ENCODE measurements at places on chromosomes 6 and 20.
A peak's percentile ranks its signal among the peaks of the same experiment; 100 is the strongest.

- no peak for DNase-seq
Measured at GRCh38 chr6:20055916-20056315, 156.4 kb downstream of the MBOAT1 start.

- DNase-seq = no peak
Measured at GRCh38 chr20:21190869-21191268, 65.0 kb downstream of the KIZ start.

DNA sequence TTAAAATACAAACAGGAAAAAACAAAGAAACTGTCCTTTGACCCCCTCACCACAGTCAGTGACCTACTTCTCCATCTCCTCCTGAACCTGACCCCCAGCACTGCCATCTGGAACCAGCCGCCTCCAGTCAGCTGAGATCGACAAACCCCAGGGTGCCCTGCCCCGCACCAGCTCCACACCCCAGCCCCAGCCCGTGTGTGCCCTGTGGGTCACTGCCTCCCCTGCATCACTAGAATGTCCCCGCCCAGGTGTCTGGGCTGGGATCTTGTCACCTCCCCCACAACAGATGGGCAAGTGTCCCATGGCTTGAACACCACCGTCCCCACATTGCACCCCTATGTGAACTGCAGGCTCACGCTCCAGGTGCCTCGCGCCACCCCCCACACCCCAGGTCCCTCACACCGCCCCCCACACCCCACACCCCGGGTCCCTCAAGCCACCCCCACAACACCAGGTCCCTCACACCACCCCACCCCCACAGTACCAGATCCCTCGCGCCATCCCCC, 13.3 kb downstream of the TAF4 start:
- DNase-seq = no peak

GRCh38 chr20:6426287-6426891, 303.6 kb upstream of the FERMT1 start:
- no peak for DNase-seq

GRCh38 chr6:132714160-132714559, 305 bp upstream of the VNN1 start:
- DNase-seq = no peak

- no peak for DNase-seq
Measured at GRCh38 chr20:4814696-4815252, 93.1 kb downstream of the PRND start.

DNA sequence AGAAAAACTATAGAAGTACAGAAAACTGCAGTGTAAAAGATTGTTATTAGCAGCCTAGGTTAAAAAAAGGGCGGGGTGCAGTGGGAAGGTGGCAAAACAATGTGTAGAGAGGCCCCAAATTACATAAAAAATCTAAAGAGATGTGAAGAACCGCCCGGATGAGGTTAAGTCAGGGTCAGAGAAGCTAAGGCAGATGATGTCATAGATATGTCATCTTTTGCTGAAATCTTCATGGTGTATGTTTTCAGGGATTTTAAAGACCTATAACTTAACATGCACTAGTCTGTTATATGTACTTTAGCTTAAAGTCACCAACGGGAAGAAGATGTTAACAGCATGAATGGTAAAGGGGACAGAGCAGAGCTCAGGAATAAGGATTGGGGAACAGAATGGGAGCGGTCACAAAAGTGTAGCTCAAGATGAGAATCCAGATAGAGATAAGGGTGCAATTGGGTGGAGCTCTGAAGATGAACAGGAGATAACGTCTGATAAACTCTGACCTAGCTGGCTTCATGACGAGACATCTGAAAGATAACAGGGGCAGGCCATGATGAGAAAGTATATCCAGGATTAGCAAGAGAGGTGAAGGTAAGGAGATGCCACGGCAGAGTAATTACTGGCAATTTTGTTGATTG, 83.4 kb downstream of the TFAP2A start:
- DNase-seq = no peak

GRCh38 chr20:46305973-46306360, 2.3 kb downstream of the CDH22 start:
- DNase-seq = no peak

- no peak for DNase-seq
Measured at GRCh38 chr6:137402143-137402680, 92.0 kb downstream of the OLIG3 start.

DNA sequence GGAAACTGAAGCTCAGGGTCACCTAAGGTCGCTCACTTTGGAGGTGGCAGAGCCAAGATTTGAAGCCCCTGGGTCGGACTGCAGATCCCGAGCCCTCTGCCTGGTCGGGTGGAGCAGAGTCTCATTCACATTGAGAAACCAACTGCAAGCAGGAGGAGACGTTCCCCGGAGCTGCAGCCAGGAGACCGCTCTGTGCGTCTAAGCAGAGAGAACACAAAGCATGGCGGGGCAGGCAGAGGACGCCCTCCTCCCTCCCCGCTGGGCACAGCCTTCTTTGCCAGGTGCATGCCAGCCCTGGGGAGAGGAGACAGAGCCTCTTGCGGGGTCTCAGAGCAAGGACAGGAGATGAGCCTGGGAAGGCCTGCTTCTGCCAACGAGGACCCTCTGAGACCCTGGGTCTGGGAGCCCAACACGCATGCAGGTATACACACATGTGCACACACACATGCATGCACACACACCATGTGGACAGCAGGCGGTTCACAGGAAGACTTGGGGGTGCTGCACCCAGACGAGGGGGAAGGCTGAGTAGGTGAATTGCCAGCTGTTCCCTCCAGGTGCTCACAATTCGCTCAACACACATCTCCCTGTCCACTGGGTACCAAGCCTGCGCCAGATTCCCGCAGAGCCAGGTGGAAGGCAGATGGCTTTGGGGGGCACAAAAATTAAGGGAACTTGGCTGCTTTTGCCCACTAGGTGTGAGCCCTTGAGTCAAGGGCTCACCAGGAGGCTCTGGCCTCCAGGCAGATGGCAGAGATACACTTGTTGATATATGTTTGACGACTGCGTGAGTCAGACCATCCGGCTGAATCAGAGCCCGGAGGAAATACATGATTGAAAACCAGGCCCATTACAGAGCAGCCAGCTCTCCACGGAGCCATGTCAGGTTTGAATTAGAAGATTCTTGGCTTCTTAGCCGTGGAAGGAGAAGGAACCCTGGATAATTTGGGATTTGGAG, 5.5 kb upstream of the NTSR1 start:
- peak; percentile 95 for DNase-seq

DNA sequence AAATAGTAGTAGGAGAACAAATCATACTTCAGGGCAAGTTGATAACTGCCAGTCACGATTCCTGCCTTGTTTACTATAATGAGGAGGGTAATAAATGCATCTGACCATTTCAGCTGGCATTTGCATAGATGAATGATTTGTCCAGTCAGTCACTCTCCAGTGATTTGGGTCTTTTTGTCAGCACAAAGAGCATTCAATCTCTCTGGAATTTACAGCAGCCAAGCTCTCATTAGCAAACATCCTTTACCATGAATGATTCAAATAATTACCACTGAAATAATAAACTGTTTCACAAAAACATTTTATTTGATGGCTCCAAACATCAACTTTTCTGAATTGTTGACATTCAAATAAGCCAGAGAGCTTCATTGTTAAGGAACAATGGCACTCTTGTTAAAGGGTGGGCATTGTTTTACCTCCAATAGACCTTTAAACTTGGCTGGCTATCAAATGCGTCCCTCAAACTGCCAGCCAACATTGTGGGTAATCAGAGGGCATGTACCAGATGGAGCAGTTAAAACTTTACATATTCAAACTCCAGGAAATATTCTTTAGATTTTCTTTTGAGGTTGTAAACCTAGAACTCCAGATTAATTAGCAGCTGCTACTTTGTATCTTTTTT, 30.0 kb upstream of the FBXL4 start:
- no peak for DNase-seq

GRCh38 chr6:151185148-151185547, 54.6 kb upstream of the AKAP12 start:
- no peak for DNase-seq

- peak; percentile 52 for DNase-seq
Measured at GRCh38 chr6:43723737-43724295, 36.2 kb upstream of the MRPS18A start.

GRCh38 chr6:24385536-24386269, 17.0 kb upstream of the MRS2 start:
- no peak for DNase-seq

GRCh38 chr6:81262656-81263055, 489.8 kb downstream of the TENT5A start:
- DNase-seq = no peak

- no peak for DNase-seq
Measured at GRCh38 chr6:118826096-118826495, 67.9 kb upstream of the ASF1A start.

- DNase-seq = no peak
Measured at GRCh38 chr20:59001068-59001448, 6.0 kb downstream of the CTSZ start.

GRCh38 chr6:116060572-116061283, at the start of gene FRK:
TSS of gene FRK (minus strand) at chr6:116060891. CDS start at chr6:116060311, 580 bp downstream.
- peak; percentile 46 for DNase-seq

- DNase-seq = no peak
Measured at GRCh38 chr6:161815965-161816364, 542.1 kb upstream of the AGPAT4 start.

Measured in AG08395 (cell line).